Mesothelial cell of epicardium (in vitro differentiated cells): ENCODE measurements at places on chromosomes 13 and 19.

GRCh38 chr13:109684824-109685202 lies 101.6 kb downstream of the IRS2 start:
- no peak for DNase-seq

GRCh38 chr13:30019648-30020626 lies 169.5 kb upstream of the UBL3 start:
- DNase-seq, result no peak

GRCh38 chr13:48797127-48797526 lies 143.4 kb downstream of the CYSLTR2 start:
- no peak for DNase-seq

- DNase-seq, result no peak
These were observed 829.8 kb upstream of the SLC10A2 start for GRCh38 chr13:103895835-103896531.

DNA sequence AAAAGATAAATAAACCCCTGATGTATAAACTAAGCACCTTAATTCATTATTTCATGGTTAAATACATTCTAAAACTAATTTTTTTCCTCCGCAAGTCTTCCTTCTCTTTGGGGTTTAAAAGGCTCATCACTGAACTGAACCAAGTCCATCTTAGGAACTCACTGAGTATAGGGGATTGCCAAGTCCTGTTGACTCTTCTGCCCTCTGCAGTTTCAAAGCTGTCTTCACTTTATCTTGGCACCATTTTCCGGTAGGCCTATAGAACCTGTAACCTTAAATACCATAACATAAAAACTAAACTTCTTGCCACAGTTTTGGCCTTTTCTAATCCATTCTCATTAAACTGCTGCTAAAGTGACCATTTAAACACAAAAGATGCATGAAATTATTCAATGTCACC lies 66.5 kb upstream of the USPL1 start:
- DNase-seq, result no peak

DNA sequence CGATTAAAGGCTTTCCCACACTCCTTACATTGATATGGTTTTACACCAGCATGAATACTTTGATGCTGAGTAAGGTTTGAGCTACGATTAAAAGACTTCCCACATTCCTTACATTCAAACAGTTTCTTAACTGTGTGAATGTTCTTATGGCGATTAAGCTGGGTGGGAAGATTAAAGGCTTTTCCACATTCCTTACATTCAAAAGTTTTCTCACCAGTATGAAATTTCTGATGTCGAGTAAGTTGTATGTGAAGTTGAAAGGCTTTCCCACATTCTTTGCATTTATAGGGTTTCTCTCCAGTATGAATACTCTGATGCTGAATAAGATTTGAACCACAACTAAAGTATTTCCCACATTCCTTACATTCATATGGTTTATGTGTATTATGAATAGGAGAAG lies 20.0 kb downstream of the ZNF780B start:
- no peak for DNase-seq

GRCh38 chr13:43258771-43259170 lies 235.4 kb downstream of the DNAJC15 start:
- DNase-seq, result no peak

DNA sequence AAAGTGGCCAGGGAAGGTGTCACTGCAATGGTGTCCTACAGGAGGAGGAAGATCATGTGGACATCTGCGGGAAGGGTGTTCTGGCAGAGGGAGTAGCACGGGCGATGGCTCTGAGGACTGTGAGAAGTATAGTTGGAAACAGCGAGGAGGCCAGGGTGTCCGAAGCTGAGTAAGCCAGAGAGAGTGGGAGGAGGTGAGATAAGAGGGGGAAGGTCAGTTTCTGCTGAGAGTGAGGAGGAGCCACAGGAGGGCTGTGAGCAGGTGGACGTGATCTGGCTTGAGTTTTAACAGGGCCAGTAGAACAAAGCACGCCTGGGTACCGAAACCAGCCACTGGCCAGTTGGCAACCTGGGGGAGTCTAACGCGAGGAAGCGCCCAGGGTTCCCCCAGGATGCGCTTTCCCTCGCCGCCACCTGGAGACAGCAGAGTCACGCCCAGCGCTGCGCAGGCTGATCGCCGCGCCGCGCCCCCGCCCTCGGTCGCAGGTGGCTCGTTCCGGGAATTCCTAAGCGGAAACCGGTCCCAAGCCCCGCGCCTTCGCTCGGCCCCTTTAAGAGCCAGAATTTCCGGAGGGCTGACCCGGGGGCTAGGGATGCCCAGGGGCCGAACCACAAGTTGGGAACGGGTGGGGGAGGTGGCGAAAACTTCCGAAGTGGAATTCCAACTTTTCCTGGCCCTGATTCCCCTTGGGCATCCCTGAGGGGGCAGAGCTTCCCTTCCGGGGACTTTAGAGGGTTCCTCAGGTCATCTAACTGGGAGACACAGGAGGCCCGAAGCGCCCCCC lies 1.1 kb upstream of the LSR start:
- DNase-seq, result peak; percentile 69

GRCh38 chr19:10768936-10769335 lies 51.1 kb downstream of the DNM2 start:
- no peak for DNase-seq

- no peak for DNase-seq
These were observed 17.2 kb upstream of the TNFSF14 start for GRCh38 chr19:6687114-6687513.

- DNase-seq, result no peak
These were observed 39.1 kb downstream of the SMAD9 start for GRCh38 chr13:36880961-36881360.

DNA sequence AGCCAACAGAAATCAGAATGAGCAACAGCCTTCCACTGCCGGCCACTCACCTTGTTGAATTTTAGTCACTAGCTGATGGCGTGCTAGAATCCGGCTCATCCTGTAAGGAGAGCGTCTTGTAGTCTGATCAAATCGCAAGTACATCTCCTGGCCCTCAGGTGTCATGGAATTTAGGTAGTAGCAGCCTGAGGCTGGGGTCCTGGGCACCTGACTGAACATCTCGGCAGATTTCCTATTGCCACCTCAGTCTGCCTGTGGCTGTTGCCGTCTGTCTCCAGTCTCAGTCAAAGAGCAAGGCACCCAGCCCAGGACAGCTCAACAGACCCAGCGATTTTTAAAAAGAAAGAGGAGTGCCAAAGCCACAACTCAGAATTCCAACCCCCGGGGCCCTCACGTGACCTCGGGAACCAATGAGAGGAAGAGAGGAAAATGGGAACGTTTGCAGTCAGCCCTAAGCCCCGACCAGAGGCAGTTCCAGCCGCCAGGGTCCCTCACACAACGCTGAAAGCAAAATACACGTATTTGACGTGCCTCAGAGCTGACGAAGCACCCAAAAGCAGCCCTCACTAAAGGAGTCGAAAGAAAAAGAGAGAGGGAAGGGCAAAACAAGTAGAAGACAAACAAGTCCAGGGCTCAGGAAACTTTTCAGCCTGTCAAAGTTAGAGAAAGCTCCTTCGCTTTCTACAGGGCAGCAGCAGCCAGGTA lies at the start of gene STARD13:
TSS of gene STARD13 (minus strand) at position 336 of the 705 bp plus-strand sequence. CDS start at position 219, 117 bp downstream.
- peak; percentile 91 for DNase-seq

DNA sequence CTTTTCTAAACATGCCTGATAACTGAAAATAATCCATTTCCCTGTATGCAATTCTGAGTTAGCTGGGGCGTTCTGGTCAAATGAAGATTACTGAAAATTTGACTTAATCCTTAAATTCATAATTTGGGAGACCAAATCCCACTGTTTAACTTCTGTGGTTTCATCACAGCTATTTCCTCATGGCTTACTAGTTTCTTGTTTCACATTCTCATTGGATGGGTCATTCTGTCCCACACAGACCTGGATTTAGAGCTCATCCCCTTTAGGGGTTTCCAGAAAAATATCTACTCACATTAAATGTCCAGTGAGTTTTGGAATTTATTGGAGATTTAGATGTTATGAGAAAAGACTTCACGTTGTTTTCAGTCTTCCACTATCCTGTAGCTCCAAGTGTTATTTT lies 709.3 kb upstream of the KLHL1 start:
- DNase-seq, result no peak

DNA sequence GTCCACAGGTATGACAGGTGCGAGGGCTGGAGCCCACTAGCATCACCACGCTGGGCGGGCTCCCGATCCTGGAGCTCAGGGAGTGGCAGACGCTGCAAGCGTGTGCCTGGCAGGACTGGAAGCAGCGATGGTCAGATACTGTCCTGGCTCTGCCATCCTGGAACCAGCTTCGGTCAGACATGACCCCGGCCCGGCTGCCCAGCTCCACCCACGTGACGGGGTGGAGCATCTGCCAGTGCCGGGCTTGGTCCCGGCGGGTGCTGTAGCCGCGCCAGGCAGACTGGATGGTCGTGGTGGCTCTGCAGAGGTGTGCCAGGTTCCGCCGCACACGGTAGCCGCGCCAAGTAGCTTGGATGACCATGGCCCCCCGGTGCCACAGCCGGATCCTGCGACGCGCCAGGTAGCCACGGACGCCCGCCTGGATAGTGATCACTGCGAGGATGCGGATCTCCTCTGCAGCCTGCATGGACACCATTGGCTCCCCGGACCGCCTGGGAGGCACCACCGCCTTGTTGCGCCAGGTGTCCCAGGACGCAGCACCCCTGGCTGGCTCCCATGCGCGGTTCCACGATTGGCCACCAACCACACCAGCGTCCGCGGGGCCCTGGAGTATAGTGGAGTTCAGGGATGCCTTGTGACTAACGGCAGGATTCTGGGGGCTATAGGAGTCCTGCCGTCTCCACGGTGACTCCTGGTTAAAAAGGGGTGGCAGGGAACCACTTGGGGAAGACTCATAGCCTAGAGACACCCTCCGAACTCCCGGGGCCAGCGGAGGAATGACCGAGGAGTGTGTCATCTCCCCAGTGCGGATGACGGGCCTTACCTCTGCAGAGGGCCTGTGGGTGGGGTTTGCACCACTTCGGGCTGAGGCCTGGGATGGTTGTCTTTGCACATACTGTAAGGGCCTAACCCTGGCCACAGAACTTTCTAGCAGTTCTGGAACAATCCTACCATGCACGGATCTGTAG lies 16.5 kb downstream of the IQCN start:
- no peak for DNase-seq

GRCh38 chr19:17996826-17997316 lies 11.1 kb upstream of the ARRDC2 start:
- peak; percentile 75 for DNase-seq

DNA sequence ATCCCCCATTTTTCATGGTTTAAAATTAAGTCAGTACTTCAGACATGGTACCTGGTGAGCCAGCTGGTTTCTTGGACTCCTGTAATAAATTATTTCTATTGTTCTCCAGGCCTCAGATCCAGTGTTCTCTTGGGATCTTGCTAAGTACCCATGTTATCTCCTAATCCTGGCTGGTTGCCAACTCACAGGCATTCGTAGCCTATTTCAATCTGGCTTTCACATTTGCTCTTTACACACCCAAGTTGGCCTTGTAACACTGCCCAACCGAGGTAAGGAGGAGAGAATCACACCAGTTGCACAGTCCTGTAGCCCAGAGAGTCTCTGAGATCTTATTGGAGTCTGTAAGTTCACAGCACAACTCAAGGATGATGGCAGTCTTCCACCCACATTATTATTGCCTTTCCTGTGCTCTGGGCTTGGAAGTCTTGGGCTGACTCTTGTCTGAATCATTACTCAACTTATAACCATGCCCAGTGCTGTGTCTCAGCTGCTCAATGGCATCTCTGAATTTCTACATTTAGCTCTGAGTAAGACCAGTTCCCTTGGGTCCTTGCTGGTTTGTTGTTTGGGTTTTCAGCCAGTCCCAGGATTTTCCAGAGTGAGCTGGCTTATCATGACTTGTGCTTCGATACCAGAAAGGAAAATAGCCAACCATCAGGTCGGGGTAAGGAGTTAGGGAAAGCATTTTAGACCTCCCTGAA lies 76.6 kb upstream of the KLF12 start:
- DNase-seq, result no peak

DNA sequence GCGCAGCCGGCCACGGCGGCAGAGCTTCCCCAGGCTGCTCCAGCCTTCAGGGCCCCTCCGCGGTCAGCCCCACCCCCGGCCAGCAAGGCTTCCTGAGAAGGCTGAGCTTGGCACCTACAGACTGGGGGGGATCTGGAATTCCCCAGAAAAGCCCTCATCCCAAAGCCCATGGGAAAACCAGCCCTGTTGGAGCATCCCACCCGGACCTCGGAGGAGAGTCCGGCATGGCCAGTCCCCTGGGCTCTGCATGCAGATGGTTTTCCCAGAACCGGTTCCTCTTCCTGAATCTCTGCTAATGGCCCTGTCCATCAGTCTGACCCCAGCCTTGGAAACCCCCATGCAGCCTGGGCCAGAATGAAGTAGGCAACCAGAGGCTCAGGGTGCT lies 10.3 kb downstream of the RASA3 start:
- DNase-seq, result no peak

DNA sequence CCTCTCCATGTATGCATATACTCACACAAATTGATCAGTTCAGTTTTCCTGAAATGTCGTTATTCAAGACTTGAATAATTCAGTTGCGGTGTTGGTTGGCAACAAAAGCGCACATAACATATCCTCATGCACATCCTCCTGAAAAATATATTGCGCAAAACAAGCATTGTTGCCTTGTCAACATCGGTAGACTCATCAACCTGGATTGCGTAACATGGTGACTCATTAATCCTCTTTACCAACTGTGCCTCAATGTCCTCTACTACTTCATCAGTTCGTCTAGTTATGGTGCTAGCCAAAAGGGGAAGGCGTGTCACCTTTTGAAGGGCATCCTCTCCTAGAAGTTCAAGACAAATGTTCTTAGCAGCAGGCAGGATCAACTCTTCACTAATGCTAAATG lies 357.7 kb downstream of the LMO7 start:
- no peak for DNase-seq

- DNase-seq, result no peak
These were observed 28.6 kb downstream of the PEPD start for GRCh38 chr19:33492951-33493350.

DNA sequence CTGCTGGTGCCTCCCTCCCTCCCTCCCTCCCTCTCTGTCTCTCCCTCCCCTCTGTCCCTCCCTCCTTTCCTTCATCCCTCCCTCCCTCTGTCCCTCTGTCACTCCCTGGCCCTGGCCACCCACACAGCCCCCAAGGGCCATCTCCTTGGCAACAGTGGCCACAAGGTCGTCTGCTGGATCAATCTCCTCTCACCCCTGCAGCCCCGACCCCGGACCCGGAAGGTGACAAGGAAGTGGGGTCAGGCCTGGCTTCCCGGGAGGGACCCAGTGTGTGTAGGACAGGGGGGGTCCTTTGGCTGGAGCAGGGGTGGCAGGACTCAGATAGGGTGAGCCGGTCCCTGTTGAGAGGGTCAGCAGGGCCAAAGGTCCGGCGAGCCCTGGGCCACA lies 21.9 kb upstream of the TCF3 start:
- no peak for DNase-seq

GRCh38 chr19:8404391-8405151 lies 8.5 kb upstream of the MARCHF2 start:
- no peak for DNase-seq

- no peak for DNase-seq
These were observed 66.6 kb upstream of the ZNF527 start for GRCh38 chr19:37304190-37304883.

GRCh38 chr13:42553098-42554046 lies 20.6 kb upstream of the TNFSF11 start:
- no peak for DNase-seq

GRCh38 chr19:29596885-29597525 lies 9.1 kb upstream of the POP4 start:
- no peak for DNase-seq

GRCh38 chr13:112545856-112546255 lies 42.1 kb downstream of the TUBGCP3 start:
- no peak for DNase-seq
